ENCODE measurements at places on chromosomes 4 and X.

GRCh38 chr4:150849016-150849415, 166.1 kb downstream of the LRBA start:
- DNase-seq = no peak

DNA sequence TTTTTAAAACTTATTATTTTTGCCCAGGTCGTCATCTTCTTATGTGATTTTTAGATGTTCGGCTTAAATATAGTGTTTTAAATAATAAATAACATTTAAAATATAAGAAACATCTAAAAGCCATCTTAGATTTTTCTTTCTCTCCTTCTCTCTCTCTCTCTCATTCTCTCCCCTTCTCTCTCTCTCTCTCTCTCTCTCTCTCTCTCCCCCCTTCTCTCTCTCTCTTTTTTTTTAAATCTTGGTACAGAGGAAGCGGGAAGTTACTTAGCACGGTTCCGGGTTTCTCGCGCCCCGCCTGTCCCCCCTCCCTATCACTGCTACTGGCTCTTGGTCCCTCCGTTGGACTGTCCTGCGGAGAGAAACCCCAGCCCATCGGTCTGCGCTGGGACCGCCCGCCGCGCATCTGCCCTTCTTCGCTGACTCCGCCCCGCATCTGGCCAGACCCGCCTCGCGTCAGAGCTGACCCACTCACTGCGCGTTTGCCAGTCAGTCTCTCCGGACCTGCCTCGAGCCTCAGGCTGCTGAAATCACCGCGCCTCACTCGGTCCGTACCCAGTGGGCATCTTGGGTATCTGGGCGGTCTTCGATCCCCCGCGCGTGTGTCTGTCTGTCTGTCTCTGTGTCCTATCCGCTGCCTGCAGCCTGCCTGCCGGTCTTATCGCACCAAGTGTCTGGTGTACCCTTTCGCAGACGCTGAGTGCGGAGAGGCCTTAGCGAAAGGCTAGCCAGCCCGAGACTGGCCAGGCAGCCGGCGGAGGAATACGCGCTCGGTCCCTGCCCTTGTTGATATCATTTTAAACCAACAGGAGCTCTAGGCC, at the start of gene PABPC5:
PABPC5 (plus strand) TSS at position 489 of the 818 bp plus-strand sequence. CDS start 739 bp downstream, outside the sequence.
- DNase-seq = no peak

DNA sequence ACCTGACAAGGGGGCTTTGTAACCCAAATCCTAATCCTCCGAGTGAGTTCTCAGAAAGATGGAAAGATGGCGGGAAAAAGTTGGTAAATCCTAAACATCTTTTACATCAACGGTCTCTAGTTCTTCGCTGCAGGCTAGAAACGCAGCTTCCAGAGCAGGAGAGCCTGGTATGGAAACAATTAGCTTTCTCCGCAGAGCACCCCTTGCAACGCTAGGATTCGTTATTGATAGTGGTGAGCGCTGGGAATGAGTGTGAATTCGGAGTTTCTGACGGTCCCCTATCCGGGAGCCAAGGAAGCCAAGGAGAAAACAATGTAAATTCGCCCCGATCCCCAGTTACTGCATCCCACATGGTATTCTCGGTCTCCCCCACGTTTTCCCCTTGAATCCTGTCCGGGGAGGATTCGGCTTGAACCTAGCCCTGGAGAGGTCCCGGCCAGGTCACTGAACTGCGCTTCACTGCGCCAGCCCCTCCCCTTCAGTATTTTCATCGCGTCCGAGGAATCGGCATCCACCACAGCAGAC, 4.7 kb upstream of the NEUROG2 start:
- DNase-seq = no peak

- DNase-seq = no peak
Observed at GRCh38 chrX:149515954-149516602, 11.0 kb upstream of the IDS start.

DNA sequence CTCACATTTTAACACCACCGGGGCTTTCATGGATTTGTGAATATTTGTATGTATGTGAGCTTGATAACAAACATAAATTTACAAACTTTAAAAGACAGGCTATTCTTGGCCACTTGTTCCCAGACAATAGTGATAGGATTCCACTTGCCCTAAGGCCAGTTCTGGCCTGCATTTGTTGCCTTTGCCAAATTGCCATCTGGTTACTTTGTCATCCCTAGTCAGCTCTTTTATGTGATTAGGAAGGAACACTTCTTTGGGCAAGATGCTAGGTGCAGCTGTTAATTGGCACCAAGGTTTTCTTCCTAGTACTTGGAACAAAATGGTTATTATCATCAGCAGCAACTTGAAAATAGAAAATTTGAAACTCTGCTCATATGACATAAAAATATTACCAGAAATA, 63.3 kb downstream of the CCSER1 start:
- no peak for DNase-seq

GRCh38 chr4:127548990-127549925, 83.5 kb upstream of the INTU start:
- DNase-seq = no peak

GRCh38 chrX:153397256-153397960, 3.7 kb downstream of the PNMA6E start:
- no peak for DNase-seq

DNA sequence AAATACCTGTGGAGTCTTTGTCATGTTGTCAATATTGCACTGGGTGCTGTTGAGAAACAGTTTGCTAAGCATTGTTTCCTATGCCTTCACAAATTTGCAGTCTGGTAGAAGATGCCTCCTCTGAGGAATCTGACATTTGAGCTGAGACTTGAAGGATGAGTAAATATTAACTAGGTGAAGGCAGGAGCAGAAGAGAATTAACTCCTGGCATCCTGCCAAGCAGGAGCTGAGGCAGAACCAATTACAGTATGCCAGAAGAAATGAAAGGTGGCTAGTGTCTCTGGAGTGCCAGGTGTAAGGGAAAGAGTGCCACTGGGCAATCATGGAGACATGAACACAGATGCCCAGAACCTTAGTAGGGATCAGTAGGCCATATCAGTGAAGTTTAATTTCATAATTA, 1778.2 kb upstream of the PCDH10 start:
- no peak for DNase-seq

- no peak for DNase-seq
Observed at GRCh38 chrX:45710081-45710801, 509.6 kb upstream of the DIPK2B start.

DNA sequence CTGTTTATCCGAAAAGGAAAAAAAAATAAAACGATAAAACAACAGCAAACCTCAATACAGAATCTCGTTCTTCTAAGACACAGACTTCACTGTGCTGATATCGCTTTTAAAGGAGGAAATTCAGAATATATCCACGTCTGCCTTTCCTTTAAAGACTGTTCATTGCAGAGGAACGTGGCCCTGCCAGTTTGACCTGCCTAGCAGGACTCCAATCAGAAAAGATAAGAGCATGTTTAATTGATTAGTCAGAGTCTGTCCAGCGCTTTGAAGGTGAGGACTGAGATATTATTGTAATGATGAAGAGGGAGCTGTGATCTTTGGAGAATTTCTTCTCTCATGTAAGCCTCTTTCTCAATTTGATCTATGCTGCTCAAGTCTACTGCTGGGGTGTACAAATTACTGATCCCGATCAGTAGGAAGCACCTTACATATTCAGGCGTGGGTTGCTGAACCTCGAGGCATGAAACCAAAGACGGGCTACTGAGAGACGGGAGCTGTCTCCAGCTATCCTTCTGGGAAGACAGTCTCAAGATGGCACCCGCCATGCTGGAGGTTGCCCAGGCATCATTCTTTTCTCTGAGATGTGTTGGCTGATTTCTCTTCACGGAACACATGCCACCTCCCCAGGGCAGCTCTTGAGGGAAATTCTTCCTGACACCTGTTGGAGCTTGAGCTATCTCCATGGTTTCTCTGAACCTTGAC, 146.1 kb downstream of the SHOX start:
- DNase-seq = no peak

GRCh38 chr4:187064033-187064432, 340.4 kb upstream of the FAT1 start:
- DNase-seq = no peak

DNA sequence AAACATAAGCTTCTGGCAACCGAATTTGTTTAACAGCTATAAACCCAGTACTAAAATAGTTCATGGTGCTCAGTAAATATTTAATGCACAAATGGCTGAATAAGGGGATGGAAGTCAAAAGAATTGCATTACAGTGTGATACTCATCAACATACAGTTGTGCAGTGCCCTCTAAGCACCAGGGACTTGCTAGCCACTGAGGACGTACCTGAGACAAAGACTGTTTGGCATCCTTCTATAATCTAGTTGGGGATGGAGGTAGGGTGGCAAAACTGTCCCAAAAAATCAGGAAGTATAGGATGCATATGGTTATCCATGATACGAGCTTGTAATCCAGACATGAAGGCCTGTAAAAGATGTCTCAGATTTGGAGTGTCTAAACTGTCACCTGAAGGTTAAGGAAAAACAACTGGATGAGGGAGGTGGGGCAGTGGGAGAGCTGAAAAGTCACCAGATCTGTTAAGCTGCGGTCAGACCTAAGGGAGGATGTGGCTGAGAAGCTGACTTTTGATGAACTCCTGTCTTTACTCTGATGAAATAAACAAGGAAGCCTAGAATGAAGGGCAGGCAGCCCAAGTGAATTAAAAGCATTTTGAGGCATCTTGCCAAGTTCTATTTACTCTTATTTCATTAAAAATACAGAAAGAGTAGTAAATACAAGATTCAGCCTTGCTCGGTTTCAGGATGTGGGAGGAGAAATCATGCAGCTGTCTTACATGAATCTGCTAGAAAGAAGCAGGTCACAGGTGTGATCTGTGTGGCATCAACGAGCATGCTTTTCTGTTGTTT, 12.0 kb upstream of the CD38 start:
- no peak for DNase-seq

GRCh38 chr4:74339501-74339900, 25.4 kb upstream of the EREG start:
- no peak for DNase-seq

GRCh38 chr4:106691749-106692148, 323.2 kb upstream of the GIMD1 start:
- no peak for DNase-seq

DNA sequence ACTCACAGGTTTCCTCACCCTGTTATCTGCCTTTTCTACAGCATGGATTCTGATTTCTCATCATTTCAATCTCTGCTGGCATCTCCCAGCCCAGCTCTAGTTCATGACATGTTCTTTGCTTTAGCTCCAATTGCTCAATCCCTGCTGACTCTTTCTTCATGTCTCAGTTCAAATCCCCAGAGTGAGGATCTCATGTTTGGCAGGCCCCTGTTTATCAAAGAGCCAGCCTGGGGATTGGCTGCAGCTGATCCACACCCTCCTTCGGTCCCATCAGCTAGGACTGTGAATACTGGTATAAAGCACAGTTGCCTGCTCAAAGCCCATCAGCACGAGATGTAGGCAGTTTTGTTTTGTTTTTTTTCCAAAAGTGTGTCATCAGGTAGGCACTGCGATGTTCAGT, 14.4 kb upstream of the CC2D2A start:
- DNase-seq = no peak

DNA sequence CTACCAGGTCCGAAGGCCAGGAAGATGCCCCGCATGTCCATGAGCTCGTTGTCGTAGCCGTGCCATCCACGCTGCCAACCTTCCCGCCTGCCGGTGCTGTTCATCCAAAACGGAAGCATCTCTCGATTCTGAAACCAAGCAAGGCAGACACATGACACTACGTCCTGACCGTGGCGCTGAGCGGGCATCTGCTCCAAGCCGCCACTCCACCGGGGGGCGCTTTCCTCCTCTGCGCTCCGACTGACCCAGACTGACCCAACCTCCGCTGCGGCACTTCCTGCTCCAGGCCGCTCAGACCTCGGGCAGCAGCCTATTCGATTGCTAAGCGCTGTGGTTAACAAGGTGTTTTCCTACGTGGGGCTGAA, 120.5 kb downstream of the ENPP6 start:
- no peak for DNase-seq

DNA sequence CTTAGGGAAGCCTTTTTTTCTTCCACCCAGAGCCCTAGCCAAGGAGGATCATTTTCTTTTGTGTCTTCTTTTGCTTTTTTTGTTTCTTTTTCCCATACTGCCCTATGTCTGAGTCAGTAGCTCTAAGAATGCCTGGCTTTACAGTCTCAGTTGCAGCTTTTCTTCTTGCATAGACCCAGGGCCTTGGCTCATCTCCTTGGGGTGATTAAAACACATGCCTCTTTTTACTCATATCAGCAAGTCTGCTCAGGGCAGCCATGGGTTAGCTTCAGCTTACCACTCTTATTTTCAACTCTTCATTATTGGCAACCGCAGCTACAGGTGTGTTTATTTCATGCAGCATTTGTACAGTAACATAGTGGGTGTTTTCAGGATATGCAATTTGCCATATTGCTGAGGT, 196.5 kb downstream of the STK32B start:
- DNase-seq = no peak

- DNase-seq = no peak
Observed at GRCh38 chr4:39702716-39703115, 4.8 kb downstream of the UBE2K start.

GRCh38 chrX:133849676-133850075, 135.7 kb downstream of the GPC3 start:
- DNase-seq = no peak

GRCh38 chr4:152525878-152526277, 10.0 kb downstream of the FBXW7 start:
- no peak for DNase-seq

DNA sequence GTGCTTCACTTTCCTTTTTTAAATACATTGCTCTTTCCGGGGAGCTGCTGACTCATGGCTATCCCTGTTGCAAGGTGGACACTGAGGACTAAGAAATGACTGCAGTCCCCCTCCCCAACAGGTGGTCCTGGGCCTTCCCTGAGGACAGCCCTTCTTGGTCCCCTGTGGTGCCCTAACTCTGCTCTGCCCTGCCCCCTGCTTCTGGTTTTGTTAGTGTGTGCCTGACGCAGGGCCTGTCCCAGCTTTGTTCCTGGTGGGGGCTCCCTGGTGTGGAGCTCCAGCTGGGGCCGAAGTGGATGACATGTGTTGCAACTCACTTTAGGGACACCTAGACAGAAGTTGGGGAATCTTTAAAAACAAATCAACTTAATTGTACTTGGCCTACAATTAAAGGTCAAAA, 81.9 kb downstream of the TMEM144 start:
- no peak for DNase-seq

- DNase-seq = no peak
Observed at GRCh38 chr4:182018691-182019090, 224.5 kb upstream of the TENM3 start.

- no peak for DNase-seq
Observed at GRCh38 chr4:5784960-5785611, 74.1 kb downstream of the EVC start.

GRCh38 chrX:56947699-56948098, 47.6 kb downstream of the SPIN3 start:
- DNase-seq = no peak

GRCh38 chr4:63361628-63362027, 1047.6 kb downstream of the TECRL start:
- DNase-seq = no peak

GRCh38 chr4:184100297-184100885, 117.3 kb downstream of the ENPP6 start:
- DNase-seq = no peak

- no peak for DNase-seq
Observed at GRCh38 chr4:158238575-158238974, 28.3 kb downstream of the TMEM144 start.

- no peak for DNase-seq
Observed at GRCh38 chr4:118284169-118284568, 68.6 kb downstream of the PRSS12 start.

Data from stimulated activated CD4-positive, alpha-beta T cell treated with anti-CD3 and anti-CD28 coated beads, Interleukin-1b, Interleukin-23, amount 100 ng/mL, for 1 hour (primary cell).